GM04504 (cell line): ENCODE measurements at places on chromosomes 6 and 20.

DNA sequence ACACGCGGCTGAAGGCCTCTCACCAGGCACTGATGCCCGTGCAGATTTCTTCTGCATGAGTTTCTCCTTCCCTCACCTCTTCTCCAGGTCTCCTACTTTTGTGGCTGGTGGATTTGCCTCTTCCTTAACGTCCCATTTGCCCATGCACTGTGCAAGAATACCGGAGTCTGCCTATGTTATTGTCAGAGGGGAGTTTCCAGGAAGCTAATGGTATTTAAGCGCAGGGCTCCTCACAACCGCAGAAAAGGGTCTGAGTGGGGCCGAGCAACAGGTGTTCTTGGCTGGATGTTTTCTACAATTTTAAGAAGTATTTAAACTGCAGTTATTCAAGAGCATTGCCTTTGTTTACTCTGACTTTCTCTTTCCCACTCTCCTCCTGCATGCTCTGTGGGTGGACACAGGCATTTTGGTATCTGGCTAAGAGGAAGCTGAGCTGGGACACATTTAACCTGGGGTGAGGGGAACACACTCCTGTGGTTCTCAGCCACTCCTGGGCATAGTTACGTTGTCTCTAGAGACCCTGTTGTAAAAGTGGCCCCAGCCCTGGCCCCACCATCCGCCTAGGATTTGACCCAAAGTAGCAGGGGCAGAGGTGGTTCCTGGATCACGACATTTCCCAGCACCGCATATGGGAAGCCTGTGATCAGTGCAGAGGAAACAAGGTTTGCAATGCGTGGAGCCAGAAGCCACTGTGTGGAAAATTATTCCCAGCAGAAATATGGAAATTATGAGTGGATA lies 34.4 kb downstream of the GGTLC1 start:
- DNase-seq = no peak

DNA sequence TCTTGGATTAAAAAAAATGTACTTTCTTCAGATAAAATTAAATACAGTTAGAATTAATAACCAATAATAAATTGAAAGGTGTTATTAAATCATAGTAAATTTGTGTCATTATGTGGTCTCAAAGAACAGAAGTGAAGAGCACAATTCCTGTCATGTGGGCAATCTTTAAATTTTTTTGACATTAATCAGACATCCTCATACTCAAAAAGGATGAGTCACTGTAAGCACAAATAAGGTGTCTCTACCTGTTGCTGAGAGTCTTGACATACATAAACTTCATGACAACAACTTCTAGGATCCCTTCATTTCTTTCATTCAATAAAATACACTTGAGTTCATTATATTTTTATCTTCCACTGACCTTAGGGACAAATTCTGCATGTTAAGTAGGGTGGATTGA lies 76.1 kb downstream of the SLC22A3 start:
- no peak for DNase-seq

- DNase-seq = no peak
These were observed 15.0 kb downstream of the CPNE5 start for GRCh38 chr6:36824253-36824652.

DNA sequence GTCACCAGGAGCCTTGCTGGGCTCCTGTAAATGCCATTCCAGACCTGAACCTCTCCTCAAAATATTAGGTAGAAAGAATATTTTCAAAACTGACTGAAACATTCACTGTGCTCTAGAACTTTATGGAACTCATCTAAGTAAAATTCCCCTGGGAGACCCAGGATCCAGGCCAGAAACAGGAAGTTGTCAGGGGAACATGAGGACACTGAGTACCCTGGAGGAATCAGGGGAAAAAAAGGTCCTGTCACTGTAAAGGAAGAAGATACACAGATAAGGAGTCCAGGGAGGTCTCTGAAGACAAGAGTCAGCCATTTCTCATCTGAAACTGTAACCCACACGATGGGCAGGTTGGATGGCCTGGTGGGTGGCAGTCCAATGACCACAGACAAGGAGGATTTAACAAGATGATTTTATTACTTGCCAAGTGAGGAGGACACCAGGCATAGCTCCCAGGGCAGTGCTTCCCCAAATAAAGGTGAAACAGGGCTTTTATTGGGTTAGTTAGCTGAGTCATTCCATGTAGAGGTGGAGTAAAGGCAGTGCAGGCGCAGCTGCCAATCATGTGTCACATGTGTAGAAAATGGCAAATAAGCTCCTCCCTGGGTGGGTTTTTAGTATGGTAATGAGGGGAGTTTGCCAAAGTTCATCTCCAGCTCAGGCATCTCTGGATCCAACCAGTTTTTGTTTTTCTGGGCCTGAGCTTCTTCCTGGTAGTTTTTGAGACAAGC lies 138.5 kb downstream of the RCAN2 start:
- DNase-seq = no peak

DNA sequence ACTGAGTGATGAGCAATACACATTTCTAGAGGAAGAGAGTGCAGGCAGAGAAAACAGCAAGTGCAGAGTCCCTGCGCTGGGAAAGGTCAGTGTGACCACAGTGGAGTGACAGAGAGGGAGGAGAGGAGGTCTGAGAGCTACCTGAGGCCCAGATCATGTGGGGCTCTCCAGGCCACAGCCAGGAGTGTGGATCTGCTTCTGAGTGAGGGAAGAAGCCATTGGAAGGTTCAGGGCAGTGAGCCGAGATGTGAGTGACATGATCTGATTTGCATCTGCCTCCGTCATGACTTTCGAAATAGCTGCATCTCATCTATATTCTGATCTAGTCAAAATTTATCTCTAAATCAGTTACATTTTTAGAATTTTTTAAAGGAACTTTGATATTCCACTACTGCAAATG lies 367.1 kb downstream of the PREX1 start:
- DNase-seq = no peak

GRCh38 chr6:46565531-46565930 lies 74.3 kb upstream of the RCAN2 start:
- no peak for DNase-seq

DNA sequence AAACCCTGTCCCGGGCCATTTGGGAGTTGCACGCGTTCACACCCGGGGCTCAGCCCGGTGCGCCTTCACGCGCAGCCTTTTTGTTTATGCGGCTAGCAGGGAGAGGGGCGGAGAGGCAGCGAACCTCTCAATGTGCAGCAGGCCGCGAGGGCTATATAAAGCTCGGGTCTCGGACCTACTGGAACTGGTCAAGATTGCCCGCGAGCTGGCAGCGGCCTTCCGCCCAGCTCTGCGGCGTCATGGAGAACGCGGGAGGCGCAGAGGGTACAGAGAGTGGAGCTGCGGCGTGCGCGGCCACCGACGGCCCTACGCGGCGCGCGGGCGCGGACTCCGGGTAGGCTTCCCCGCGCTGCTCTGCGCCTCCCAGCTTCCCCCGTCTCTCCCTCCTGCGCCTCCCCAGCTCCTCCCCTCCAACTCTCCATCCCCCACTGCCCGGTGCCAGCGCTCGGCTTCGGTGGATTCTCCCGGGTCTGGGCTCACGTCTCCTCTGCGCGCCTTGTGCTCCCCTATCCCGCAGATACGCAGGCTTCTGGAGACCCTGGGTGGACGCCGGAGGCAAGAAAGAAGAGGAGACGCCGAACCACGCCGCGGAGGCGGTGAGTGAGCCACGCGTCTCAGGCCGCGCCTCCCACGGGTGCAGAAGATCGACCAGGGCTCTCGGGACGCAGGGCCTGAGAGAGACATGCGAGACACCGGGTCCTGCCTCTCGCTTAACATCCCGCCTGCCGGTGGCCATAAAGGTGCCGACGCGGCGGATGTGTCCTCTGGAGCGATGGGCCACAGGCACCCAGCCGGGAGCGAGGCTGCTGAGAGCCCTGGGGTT lies at the start of gene RIPPLY2:
Gene RIPPLY2, plus strand, starts transcription at position 183 of the 823 bp plus-strand sequence. Its CDS starts 57 bp downstream, at position 240.
- DNase-seq = no peak

- no peak for DNase-seq
These were observed 475.3 kb upstream of the JARID2 start for GRCh38 chr6:14770572-14770971.

GRCh38 chr20:44523746-44524145 lies 1.9 kb upstream of the SERINC3 start:
- DNase-seq = no peak

DNA sequence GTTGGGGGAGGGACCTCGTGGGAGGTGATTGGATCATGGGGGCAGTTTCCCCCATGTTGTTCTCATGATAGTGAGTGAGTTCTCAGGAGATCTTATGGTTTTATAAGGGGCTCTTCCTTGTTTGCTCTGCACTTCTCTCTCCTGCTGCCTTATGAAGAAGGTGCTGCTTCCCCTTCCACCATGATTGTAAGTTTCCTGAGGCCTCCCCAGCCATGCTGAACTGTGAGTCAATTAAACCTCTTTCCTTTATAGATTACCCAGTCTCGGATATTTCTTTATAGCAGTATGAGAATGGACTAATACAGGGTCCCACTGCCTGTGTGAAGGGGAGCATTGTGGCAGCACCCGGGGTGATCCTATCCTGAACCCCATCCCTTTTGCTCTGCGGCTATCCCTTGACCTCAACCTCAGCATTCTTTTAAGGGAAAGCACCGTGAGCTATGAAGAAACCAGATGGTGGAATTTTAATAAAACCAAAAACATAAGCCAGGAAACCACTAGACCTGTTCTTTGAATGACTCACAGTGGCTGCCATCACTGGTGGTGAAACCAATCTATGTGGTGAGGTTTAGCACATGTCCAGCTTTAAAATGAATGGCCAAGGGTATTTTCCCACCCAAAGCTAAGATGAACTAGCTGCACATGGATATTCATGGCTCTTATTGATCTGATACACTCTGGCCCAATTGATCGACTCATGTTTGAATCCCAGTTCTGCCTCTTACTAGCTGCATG lies 62.2 kb downstream of the ZDHHC14 start:
- DNase-seq = peak; percentile 50

DNA sequence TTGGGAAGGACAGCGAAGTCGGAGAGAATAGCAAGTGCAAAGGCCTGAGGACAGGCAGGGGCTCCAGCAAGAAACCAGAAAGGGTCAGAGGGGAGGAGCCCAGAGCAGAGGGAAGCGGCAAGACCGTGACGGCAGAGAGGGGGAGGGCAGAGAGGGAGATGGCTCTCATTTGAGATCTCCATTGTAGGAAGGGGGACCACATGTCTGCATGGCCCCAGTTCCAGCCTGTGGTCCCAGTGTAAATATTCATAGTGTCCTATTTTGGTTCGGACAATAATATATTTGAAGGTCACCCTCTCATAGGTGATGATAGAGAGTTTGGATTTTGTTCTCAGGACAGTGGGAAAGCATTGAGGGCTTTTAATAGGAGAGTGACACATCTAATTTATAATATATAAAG lies 231.1 kb upstream of the RNF24 start:
- DNase-seq = no peak

GRCh38 chr20:59806578-59806975 lies 126.9 kb downstream of the SYCP2 start:
- no peak for DNase-seq

DNA sequence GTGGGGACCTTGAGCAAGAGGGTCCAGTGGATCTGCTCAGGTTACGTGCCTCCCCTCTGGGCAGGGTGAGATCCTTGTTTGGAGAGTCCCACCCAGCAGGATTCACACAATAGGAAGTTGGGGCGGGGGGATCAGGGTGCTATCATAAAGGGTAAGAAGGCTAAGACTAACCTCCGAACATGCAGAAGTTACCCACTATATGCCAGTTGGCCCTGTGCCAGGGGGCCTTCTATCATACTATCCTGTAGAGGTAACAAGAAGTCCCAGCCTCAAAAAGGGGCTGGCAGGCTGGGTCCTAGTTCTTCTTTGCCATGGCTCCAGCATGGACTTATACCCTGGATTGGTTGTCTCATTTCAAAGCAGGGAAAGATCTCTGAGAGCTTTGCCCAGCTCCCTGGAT lies 94.1 kb downstream of the CDH26 start:
- no peak for DNase-seq

- DNase-seq = no peak
These were observed 579.6 kb downstream of the PTPRT start for GRCh38 chr20:42610070-42610469.

- no peak for DNase-seq
These were observed 8.2 kb downstream of the ATP9A start for GRCh38 chr20:51759769-51760510.

DNA sequence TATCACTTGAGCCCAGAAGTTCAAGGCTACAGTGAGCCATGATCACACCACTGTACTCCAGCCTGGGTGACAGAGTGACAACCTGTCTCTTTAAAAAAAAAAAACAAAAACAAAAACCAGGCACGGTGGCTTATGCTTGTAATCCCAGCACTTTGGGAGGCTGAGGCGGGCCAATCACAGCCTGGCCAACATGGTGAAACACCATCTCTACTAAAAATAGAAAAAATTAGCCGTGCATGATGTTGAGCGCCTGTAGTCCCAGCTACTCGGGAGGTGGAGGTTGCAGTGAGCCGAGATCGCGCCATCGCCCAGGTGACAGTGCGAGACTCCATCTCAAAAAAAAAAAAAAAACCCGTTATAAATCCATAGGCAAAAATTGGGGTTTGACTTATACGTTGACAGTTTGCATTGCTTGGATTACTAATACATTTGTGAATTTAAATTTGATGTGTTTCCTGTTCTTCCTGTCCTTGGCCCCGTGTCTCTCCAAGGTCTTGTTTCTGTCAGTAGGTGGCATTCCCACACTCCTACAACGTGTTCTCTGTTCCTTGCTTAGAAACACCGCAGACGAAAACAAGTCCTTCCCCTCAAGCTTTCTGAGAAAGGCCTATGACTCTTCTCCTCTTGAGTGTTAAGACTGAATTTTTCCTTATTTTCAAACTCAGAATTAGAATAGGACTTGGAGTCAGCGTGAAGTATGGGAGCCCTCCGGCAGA lies 147.0 kb downstream of the DTNBP1 start:
- no peak for DNase-seq

DNA sequence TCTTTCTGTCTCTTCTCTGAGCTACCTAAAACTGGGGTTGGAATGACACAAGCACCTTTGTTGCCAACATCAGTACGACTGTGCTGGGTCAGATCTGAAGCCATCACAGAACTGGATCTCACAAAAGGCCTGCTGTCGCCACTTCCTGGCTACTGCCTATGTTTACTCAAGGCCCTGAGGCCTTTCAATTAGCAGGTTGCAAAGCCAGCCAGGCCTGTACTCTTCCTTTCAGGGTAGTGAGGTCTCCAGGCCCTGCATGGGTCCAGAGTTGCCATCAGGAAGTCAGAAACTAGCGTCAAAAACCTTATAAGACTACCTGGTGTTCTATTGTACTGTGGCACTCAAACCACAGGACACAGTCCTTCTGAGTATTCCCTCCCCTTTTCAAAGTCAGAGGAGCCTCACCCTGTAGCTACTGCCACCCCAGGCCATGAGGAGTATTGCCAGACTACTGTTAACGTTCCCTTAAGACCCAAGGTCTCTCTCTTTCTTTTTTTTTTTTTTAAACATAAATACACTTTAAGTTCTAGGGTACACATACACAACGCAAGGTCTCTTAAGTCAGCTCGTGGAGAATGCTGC lies 937.4 kb upstream of the GJE1 start:
- no peak for DNase-seq

DNA sequence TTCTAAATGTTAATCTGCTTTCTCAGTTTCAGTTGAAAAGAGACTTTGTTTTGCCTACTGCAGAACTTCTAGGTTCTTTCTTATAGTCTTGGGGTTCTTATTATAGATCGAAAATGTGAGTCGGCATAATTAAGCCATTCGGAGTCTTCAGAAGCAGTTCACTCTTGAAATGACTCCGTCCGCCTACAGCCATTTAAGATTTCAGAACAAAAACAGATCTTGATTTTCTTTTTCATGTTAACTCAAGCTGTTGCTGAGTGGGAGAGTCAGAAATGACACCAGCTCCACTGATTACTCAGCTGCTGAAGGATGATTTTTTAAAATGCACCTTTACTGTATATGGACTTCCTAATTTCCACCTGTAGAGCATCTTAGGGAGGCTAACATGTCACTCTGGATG lies 15.9 kb downstream of the PRDM1 start:
- DNase-seq = no peak

GRCh38 chr6:12624142-12624837 lies 92.3 kb upstream of the PHACTR1 start:
- no peak for DNase-seq

- no peak for DNase-seq
These were observed 181.9 kb downstream of the SCP2D1 start for GRCh38 chr20:18995455-18995854.
